Astrocyte (in vitro differentiated cells and primary cell): ENCODE measurements at places on chromosomes 12 and 14.

DNA sequence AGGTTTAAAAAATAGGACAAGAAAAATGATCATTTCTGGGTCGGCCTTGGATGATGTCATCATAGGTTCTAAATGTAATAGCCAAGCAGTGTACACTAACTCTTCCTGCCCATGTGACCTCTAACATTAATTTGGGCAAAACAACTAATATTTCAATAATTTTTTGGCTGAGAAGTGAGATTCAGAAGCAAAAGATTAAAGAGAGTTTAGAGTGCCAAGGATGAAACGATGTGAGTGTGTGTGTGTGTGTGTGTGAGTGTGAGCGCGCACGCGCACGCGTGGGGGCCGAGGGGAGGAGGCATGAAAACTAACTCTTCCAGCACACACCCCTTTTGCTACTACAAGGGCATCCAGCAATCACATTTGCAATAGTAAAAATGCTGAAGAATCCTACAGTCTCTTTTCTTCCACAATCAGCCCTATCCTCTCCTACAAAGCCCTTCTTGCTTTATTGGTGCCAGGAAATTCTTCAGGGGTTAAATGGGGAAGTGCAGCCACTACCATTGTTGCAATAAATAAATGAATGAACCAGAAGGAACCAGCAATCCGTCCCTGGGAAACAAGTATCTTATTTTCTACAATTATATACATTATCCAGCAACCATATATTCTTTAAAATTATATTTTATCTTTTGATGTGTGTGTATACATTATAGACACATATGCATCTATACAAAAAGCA is 52.9 kb downstream of the PEBP1 start:
- peaks cover 30% of the 10 kb centered on the region for H3K4me1 ChIP-seq
- H3K27me3 ChIP-seq, result no peaks in the 10 kb centered on the region
- peak overlapping the region; percentile 67 for H3K4me3 ChIP-seq
- H3K36me3 ChIP-seq, result no peaks in the 10 kb centered on the region
- H3K27ac ChIP-seq, result peak overlapping the region; percentile 14
- DNase-seq, result peak; percentile 58

GRCh38 chr12:78641837-78642423 is 222.6 kb upstream of the SYT1 start:
- no peak for DNase-seq
- no peak overlapping the region for H3K27ac ChIP-seq
- no peaks in the 10 kb centered on the region for H3K4me1 ChIP-seq
- no peaks in the 10 kb centered on the region for H3K27me3 ChIP-seq

DNA sequence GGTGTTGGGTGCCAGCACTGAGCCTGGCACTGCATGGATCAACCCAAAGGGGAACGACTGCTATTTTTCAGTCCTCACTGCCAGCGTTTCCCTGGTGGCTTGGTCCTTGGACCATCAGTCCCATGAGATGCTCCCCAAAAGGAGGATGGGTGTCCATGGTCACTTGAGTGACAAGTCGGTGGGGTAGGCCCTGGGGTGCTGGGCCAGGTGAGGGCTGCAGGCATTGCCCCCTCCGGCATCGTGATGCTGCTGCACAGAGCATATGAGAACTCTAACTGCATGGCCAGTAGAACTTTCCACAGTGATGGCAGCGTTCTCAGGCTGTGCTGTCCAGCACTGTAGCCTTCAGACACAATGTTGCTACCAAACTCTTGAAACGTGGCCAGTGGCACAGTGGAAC is 16.2 kb downstream of the SETD1B start:
- H3K36me3 ChIP-seq, result peaks cover 44% of the 10 kb centered on the region
- H3K27ac ChIP-seq, result no peak overlapping the region
- no peak for DNase-seq

GRCh38 chr12:30701056-30701455 is 5.4 kb upstream of the IPO8 start:
- H3K36me3 ChIP-seq, result no peaks in the 10 kb centered on the region
- no peaks in the 10 kb centered on the region for H3K4me1 ChIP-seq
- no peak for DNase-seq
- H3K27ac ChIP-seq, result no peak overlapping the region

DNA sequence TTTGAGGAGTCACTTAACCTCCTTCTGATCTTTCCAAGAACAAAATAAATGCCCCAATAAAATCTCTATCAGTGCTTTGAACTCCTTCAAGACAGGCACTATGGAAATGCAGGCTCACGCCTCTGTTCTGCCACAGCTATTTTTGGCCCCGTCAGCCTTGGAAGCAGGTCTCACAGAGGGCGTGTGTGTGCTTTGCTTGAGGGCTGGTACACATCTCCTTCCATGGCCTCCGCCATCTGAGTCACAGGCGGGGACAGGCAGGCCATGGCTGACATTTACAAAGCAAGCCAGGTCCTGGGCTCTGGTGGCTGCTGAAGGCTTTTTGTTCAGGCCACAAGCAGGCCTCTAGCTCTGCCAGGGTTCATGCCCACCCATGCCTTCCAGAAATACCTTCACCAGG is 16.0 kb downstream of the PRIMA1 start:
- no peak overlapping the region for H3K4me3 ChIP-seq
- no peaks in the 10 kb centered on the region for H3K36me3 ChIP-seq
- DNase-seq, result no peak

DNA sequence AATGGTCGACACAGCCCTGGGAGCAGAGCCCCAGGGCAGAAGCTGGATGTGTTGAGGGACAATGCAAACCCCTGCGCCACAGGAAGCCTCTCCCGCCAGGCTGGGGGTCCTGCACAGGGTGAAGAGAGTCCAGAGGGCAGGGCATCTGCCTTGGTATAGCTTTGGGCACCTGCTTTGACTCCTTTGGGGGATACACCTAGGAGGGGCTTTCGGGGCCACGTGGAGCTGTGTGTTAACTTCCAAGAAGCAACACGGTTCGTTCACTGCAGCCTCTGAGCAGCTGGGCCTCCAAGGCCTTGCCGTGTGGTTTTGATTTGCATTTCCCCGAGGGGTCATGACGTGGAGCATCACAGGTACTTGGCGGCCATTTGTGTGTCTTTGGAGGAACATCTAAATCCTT is 5.8 kb upstream of the PUS1 start:
- no peaks in the 10 kb centered on the region for H3K27me3 ChIP-seq
- H3K4me3 ChIP-seq, result no peak overlapping the region
- DNase-seq, result no peak
- no peaks in the 10 kb centered on the region for H3K36me3 ChIP-seq
- no peaks in the 10 kb centered on the region for H3K4me1 ChIP-seq
- no peak overlapping the region for H3K27ac ChIP-seq
